ENCODE measurements at places on chromosomes 5 and 9.

- no peak for DNase-seq
These were observed 274.1 kb downstream of the DENND1A start for GRCh38 chr9:123655681-123656423.

DNA sequence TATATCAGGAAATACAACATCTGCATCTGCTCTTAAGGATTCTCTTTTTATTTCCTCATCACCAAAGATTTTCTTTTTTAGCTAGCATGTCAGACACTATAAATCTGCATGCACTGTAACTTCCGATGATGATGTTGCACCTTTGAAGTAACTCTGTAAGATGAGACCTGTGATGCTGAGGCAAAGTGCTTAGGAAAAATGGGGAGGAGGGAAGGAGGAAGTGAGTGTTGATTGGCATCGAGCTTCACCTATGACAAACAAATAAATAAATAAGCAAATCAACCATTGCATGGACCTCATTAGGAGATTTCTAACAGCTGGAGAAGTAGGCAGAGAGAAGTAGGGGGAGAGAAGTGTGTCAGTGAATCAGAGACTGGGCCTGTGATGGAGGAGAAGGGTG is 52.6 kb downstream of the ENC1 start:
- DNase-seq: no peak

- no peak for DNase-seq
These were observed 1.3 kb upstream of the LRRC14B start for GRCh38 chr5:189976-190365.

DNA sequence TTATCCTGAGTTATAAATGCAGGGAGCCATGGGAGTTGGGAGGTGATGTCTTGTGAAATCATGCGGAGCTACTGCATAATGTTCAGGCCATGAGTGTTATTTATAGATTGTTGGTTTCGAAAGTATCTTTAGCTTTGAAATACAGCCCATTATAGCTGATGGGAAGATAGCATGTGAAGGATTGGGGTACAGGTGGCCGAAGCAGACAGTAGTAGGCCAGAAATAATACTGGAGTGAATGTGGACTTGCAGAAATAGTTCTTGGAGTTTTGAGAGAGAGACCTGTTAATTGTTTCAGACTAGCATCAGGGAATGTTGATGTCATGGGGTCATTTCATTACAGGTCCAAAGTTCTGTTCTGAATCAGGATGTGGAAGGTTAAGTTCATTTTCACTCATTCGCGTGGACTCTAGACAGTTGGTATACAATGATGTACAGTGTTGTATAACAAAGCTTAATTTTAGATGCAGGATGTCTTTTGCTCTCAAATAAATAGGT is 3.8 kb downstream of the ATP6V1G1 start:
- no peak for DNase-seq

DNA sequence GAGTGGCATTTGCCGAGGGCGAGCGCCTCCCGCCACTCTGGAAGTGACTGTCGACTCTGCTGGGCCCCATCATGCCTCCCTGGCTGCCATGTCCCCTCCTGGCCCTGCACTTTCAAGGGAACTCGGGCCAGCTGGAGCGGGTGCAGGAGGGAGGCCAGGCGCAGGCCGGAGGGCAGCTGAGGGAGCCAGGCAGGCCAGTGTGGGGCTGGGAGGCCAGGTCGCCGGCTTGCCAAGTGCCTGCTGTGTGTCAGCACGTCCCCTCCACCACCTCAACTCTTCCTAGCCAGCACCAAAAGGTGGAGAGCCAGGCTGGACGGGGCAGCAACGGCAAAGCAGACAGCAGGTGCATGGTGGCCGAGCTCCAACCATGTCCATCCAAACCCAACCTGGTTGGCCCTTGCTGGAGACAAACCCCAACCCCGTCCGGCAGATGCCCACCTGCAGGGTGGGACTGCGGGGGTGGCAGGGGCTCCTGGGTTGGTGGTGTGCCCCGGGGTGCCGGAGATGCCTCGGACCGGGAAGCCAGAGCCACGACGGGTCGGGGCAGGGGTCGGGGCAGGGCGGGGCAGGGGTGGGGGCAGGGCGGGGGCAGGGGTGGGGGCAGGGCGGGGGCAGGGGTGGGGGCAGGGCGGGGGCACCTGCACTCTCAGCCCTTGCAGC is 36.5 kb upstream of the EGFL7 start:
- DNase-seq: no peak

DNA sequence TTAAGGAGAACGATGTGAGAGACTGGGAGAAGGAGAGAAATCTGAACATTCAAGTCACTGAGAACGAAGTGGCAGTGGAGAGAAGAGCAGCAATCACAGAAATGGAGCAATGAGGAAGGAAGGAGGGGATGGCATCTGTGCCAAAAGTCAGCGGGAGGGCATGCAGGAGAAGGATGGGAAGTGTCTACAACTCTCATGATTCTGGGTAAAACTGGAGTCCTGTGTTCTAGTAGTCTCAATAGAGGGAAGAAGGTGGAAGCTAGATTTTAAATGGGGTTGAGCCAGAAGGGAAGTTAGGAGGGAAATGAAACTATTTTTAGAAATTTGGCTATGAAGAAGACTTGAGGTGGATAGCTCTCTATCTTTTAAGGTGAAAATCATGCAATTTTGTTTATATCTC is 39.1 kb upstream of the SPATA31C2 start:
- DNase-seq: no peak

DNA sequence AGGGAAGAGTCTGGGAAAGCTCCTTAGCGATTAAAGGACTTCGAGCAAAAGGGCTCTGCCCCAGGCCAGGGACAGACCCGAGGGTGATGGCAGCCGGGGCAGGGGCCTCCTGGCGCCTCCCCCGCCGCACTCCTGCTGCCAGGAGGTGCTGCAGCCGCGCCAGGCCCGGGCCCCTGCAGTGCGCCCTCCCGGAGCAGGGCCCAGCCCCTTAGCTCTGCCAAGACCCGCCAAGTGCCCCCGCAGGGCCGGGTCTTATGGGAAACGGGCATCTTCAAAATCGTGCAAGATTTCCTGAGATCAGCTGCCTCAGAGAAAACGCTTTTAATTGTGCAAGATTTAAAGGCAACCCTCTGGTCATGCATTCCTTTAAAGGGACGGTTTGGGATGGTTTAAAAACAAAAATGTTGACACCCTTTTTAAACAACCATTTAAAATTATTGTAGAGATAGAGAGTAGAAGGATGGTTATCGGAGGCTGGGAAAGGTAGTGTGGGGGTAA is 52.4 kb downstream of the CDC14B start:
- DNase-seq: peak; percentile 60

- no peak for DNase-seq
These were observed 617.2 kb downstream of the PDE4D start for GRCh38 chr5:59276325-59276675.

GRCh38 chr9:77648234-77649108 is at the start of gene GNA14:
GNA14 (minus strand) TSS chr9:77648322; CDS start chr9:77647793, 529 bp downstream.
- DNase-seq: peak; percentile 38

GRCh38 chr9:90888941-90889340 is 87.3 kb downstream of the SYK start:
- DNase-seq: no peak

DNA sequence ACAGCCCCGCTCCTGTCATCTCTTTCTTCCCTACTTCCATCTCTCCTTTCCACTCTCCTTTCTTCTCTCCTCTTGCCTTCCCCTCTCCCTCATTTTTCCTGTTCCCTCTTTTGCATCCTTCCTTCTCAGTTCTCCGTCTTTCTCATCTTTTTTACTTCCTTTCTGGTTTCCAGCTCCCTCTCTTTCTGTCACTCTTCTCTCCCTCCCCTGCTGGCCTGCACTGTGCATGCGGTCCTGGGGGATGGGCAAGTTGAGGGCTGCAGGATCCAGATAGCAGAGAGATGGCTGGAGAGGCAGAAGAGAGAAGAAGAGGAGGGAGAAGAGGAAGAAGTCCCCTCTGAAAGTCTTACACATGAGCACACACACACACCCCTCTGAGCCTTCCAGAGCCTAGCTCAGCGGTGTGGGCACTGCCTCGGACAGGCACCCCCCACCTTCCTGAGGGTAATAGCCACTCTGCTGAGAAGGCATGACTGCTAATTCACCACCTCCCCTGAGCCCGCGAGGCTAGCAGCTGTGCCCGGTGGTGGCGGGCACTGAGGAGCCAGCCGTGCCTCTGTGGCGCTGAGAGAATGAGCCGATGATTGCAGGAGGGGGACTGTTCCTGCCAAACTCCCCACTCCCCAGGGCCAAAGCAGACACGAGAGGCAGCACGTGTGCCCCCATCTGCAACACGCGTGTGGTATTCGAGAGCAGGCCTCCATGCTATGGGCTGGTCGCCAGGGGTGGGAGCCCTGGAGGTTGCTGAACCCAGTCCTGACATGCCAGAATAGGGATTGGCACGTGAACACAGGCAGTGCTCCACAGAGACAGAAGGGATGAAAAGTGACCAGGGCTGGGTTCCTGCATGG is 3.7 kb upstream of the CAMK2A start:
- no peak for DNase-seq

GRCh38 chr9:97411789-97412625 is at the start of gene TDRD7:
TDRD7 (plus strand) TSS chr9:97412096; CDS start chr9:97428466, 16,370 bp downstream.
- DNase-seq: peak; percentile 99

GRCh38 chr9:107174441-107174840 is 108.6 kb upstream of the RAD23B start:
- DNase-seq: no peak

GRCh38 chr9:2495221-2496005 is 126.2 kb upstream of the VLDLR start:
- no peak for DNase-seq

- DNase-seq: no peak
These were observed 116.3 kb upstream of the EPB41L4A start for GRCh38 chr5:112535356-112535755.

GRCh38 chr9:21813575-21814473 is 11.4 kb downstream of the MTAP start:
- DNase-seq: peak; percentile 49

- DNase-seq: no peak
These were observed 74.8 kb upstream of the PIK3R1 start for GRCh38 chr5:68140763-68141162.

GRCh38 chr5:139640421-139641115 is 7.6 kb upstream of the CXXC5 start:
- DNase-seq: no peak

DNA sequence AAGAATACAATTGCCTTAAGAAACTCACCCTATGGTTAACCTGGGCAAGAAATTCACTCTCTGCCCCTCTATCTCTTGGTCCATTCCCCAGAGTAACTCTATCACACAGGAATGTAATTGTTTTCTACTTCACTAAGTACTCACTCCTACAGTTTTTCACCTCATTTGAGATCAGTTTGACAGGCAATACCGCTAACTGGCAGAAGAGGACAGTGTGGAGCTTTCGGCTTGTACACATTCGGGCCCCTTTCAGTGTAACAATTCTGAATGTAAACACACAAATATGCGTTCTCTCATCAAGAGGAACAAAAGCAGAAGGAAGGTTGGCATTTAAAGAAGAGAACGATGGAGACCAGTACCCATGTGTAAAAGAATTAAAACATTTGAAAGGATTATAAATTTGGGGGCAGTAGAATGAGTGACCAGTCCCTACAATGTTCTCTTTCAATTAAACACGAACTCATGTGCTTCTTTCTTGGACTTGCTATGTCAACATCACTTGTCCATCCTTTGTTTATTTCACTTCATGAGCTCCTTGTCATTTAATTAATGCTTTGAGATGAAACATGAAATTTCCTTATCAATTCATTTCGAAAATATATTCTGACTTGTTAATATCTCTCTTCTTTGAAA is 188.5 kb upstream of the GRAMD2B start:
- DNase-seq: peak; percentile 15

GRCh38 chr5:142915813-142916424 is 145.7 kb downstream of the ARHGAP26 start:
- peak; percentile 39 for DNase-seq

- peak; percentile 40 for DNase-seq
These were observed 24.2 kb upstream of the RNU6ATAC start for GRCh38 chr9:134188386-134189144.

GRCh38 chr9:72554221-72554641 is 32.8 kb downstream of the TMC1 start:
- peak; percentile 76 for DNase-seq

DNA sequence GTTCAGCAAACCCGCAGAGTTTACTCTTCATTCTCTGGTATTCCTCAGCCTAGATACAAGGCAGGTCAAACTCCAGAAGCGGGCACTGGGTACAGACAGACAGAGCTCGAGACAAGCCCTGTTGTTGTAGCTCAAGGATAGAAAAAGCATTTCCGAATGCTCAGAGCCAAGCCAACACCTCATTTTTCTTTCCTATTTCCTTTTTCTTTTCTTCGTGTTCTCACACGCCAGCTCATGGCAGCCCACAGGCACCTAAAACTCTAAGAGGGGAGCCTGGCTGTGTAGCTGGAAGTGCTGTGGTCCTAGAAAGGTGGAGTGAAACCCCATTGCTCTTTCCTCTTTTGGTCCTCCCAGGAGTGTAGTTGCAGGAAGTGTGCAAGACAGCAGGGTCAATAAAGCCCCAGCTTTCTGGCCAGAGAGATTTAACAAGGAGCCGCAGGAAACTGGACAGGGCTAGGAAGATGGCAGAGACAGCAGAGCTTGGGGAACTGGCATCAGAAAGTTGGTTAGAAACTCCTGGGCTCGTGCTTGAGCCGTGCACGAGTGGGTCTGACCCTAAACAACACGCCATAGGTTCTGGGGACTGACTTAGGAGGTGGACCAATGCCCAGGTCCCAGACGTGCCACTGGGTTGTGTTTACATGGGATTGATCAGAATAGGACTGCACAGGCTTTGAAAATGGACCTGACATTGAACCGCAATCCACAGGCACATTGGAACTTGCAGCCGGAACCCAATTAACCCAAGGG is 41.6 kb downstream of the ADAMTS2 start:
- no peak for DNase-seq

DNA sequence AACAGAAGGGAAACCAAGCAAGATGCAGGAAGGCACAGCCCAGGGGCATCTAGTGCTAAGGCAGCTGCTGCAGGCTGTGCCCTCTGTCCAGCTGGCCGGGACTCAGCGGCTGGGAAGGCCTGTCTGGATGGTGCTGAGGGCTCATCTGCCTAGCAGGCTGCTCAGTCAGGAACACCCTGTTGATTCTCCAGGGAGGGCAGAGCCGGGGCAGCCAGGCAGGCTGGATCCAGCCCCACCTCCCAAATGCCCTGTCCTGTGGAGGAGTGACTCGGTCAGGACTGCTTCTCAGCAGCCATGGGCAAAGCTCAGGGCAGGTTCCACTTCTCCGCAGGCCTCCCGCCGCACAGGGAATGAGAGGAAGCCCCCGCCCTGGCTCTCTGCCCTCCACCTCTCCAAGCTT is 7.8 kb upstream of the LCN9 start:
- peak; percentile 14 for DNase-seq

- DNase-seq: no peak
These were observed 64.8 kb downstream of the HMCN2 start for GRCh38 chr9:130330202-130330862.

- no peak for DNase-seq
These were observed 43.1 kb downstream of the SAXO1 start for GRCh38 chr9:18989865-18990264.

DNA sequence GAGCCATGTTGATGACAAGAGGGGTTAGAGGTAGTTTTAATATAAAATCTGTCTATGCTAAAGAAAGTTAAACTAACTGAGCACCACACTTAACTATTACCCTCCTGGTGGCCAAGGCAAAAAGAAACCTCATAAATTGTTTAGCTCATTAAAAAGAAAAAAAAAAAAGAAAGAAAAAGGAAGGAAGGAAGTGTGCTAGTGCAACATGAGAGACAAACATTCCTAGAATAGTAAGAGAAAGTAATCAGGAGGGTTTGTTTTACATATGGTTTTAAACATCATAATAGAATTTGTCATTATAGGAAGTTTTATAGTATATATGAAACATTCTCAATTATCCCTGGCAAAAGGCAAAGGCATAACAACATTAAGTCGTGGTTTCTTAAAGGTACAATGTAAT is 152.3 kb downstream of the SNX18 start:
- no peak for DNase-seq
